ENCODE measurements at places on chromosomes 2 and 18. TPM values are rescaled to one million over a fixed set of nuclear protein-coding genes. Genes with fewer than 3 reads are reported as not detected.

GRCh38 chr2:21198637-21199036, 74.9 kb downstream of the TDRD15 start:
- no peak for DNase-seq
- no peaks in the 10 kb centered on the region for H3K27me3 ChIP-seq
- H3K4me1 ChIP-seq, result no peaks in the 10 kb centered on the region

DNA sequence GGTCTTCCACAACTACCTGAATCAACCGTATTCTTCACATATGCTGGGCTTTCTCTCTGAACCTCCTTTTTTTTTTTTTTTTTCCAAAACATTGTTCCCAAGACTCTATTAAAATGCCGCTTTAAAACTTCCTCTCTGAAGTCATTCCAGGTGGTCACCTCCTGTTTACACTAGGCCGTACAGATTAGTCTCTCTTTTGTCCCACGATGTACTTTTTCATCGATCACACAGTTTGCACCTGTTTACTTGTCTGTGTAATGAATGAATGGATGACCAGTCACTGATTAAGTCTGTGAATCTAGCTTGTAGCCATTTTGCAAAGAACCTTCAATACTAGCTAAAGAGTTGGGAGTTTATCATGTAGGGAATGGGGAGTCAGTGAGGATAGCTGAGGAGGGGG, 16.7 kb upstream of the FAM228A start:
- H3K27me3 ChIP-seq, result no peaks in the 10 kb centered on the region
- no peaks in the 10 kb centered on the region for H3K36me3 ChIP-seq
- no peak overlapping the region for H3K4me3 ChIP-seq
- no peaks in the 10 kb centered on the region for H3K4me1 ChIP-seq
- no peak overlapping the region for H3K27ac ChIP-seq

- H3K4me1 ChIP-seq, result peaks cover 14% of the 10 kb centered on the region
- H3K27ac ChIP-seq, result no peak overlapping the region
- peaks cover 26% of the 10 kb centered on the region for H3K27me3 ChIP-seq
These were observed 3.0 kb upstream of the ZNF516 start for GRCh38 chr18:76498064-76498463.

The TMEM163 gene
- total RNA-seq, result 0.12 TPM

The TIMM21 gene
- total RNA-seq, result 23.9 TPM
